ENCODE measurements at places on chromosomes 12 and 14. TPM values are rescaled to one million over a fixed set of nuclear protein-coding genes. Genes with fewer than 3 reads are reported as not detected.

DNA sequence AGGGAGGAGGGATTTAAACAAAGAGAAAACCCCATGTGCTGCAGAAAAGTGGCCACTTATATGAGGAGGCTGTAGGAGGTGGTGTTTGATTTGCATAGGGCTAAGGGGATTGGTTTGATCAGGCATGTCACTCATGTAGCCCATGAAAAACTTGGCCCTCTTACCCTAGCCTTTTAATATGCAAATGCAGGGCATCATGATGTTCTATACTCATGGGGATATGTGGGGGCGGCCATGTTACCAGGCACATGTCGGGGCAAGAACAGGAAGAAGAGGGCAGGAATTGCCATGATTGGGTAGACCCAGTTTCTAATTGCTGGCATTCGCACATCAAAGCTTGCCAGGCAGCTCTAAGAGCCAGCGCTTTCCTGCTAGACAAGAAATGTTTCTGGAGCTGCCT is 28.8 kb downstream of the KLRK1 start:
- DNase-seq: no peak

DNA sequence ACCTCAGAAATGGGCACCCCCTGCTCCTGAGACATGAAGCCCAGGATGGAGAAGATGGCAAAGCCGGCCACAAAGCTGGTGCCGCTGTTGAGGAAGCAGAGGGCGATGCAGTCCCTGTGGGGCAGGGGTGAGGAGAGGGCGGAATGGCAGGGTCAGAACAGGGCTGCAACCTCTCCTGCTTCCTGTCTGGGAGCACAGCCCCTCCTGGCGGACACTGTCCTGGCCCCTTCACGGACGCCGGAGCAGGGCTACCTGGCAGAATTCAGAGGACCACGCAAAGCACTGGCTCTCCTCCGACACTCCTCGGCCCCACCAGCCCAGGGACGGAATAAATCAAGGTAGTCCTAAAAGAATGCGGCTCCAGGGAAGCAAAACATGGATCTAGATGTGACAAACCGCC is 12.4 kb upstream of the SLC6A12 start:
- DNase-seq: no peak

The ESRRB gene
- not detected for total RNA-seq

The CPNE6 gene
- not detected for total RNA-seq

The E2F7 gene
- 10.4 TPM for total RNA-seq
